ENCODE measurements at places on chromosomes 1 and 21.

DNA sequence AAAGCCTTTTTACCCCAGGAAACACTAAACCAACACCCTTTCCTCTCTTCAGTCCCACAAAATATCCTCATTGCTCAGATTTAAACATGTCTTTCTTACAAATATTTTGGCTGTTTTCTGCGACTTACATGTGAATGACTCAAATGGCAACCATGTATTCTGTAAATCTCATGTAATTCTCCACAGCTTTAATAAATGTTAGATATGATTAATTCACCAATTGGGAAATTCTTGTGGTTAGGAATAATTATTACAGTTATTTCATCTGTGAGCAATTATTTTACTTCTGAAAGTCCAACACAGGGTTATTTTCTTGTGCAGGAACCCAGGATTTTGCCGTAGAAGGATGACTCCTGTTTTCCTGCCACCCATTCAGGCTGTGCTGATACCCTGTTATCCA, 431.5 kb downstream of the LMO4 start:
- DNase-seq = no peak

GRCh38 chr1:208967334-208967733, 616.2 kb upstream of the CAMK1G start:
- no peak for DNase-seq

DNA sequence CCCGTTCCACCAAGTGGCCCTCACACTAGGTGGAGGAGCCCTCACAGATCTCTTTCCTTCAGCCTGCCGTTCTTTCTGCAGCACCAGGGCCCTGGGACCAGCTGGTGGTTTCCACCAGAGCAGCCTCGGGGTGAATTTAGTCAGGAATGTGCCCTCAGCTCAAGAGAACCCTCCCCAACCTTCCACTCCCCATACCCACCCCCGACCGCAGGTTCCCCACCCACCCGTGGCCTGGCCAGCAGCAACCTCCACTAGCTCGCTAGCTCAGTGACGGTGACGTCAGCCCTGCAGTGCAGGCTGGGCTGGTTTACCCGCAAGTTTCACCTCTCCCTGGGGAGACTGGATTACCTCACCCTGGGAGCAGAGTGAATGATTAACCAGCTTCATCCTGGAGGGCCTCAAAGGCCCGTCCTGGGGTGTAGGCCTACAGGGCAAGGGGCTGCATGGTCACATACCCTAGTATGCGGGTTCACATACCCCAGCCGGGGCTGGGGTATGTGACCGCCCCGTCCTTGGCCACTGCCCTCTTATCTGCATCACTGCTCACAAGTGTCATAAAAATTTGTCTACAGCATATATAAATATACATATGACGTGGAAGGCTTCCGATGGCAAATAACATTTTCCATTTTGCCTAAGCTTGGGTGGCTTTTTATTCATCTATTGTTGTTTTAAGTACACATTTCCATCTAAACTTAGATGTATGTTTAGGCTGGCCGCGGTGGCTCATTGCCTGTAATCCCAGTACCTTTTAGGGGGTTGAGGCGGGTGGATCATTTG, 24.5 kb downstream of the ELF3 start:
- no peak for DNase-seq

- no peak for DNase-seq
These were observed 19.5 kb downstream of the PDE9A start for GRCh38 chr21:42672699-42673458.

DNA sequence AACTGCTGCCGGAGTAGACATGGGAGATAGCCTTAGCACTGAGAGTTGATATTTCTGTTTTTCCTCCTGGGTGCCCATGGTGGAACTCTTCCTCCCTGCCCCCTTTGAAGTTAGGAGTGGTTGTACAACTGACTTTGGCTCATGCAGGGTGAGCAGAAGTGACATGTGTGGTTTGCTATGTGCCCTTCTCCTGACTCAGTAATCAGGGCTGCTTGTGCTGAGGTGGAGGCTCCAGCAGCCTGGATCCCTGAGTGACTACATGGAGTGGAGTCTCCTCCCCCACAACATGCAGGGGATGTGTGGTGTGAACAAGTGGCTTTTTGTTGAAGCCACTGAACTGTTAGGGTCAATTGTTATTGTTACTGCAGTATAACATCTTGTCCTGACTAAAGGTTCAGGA, 261.6 kb downstream of the CAMTA1 start:
- DNase-seq = no peak

DNA sequence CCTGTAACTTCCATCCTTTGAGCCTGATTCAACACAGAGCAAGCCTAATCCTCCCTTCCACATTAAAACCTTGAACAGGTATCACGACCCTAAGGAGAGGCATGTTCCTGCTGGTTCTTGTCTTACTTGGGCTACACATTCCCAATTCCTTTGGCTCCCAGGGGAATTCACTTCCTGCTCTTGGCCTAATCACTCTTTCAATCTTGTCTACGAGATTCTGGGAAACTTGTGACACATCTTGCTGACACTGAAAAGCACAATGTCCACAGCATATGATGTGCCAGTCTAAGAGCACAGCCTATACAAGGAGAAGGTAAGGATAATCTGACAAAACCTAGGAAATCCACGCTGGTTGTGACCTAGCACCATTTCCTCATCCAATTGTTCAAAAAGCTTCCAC, 163.9 kb downstream of the GABPA start:
- DNase-seq = no peak

- DNase-seq = no peak
These were observed 54.2 kb downstream of the SH3GLB1 start for GRCh38 chr1:86758570-86758969.

- DNase-seq = no peak
These were observed 509.0 kb upstream of the CXADR start for GRCh38 chr21:17003763-17004373.

GRCh38 chr1:111190931-111191451, 9.5 kb downstream of the DENND2D start:
- DNase-seq = no peak

GRCh38 chr1:85297538-85297854, 21.1 kb upstream of the BCL10 start:
- no peak for DNase-seq

- no peak for DNase-seq
These were observed 286.0 kb downstream of the ADGRL2 start for GRCh38 chr1:82086739-82087138.

- DNase-seq = no peak
These were observed 119.2 kb downstream of the EDEM3 start for GRCh38 chr1:184635347-184635979.

DNA sequence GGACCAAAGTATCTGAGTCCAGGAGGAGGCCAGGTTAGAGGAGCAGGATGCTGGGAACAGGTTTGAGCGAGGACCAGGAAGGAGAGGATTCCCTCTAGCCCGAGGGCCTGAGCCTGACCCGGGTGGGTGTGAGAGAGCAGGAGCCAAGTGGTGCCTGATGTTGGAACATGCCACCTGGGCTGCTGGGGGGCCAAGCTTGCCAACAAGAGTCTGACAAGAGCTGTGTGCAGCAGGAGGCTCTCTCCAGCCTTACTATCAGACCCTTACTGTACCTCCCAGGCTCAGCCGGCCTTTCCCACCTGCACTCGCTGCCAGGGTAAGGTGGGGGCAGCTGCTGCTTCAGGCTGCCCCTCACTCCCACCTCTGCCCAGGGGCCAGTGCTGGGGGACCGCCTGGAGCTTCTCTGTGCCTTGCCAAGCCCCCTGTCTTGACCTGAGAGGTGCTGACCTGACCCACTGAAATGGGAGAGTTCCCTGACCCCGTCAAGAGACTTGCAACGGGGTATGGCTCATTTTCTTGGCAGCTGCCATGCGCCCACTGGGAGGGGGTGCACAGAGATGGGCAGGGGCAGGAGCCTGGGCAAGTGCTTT, 159.6 kb upstream of the VAMP3 start:
- no peak for DNase-seq

- no peak for DNase-seq
These were observed 144.6 kb upstream of the COL6A1 start for GRCh38 chr21:45836694-45837670.

- no peak for DNase-seq
These were observed 44.0 kb downstream of the OPTC start for GRCh38 chr1:203537806-203538464.

- DNase-seq = no peak
These were observed 95.7 kb upstream of the NR5A2 start for GRCh38 chr1:199931666-199932377.

DNA sequence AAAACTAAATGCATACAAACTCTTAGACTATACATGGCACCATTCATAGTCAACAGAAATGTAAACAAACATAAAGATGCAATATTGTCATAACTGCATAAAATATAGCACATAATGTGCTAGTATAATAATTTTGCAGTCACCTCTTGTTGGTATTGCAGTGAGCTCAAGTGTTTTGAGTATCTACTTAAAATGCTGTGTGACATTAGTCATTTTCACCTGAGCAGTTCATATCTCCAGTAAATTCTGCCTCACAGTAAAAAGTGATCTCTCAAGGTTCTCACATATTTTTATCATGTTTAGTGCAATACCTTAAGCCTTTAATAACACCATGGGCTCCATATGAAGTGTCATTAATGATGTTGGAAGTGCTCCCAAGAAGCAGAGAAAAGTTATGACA, 29.6 kb upstream of the FMO2 start:
- DNase-seq = no peak

DNA sequence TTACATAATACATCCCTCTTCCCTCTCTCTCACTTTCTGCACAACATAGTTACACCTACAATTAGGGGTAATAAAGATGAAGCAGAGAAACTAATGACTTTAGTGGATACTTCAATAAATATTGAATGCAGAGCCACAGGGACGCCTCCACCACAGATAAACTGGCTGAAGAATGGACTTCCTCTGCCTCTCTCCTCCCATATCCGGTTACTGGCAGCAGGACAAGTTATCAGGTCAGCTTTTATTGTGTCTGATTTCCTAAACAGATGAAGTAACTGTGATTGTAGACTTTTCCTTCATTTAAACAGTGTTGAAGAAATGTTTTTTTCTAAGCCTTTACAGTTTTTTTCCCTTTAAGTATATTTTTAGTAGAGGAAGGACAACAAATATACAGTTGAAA, 281.6 kb downstream of the TPR start:
- no peak for DNase-seq

DNA sequence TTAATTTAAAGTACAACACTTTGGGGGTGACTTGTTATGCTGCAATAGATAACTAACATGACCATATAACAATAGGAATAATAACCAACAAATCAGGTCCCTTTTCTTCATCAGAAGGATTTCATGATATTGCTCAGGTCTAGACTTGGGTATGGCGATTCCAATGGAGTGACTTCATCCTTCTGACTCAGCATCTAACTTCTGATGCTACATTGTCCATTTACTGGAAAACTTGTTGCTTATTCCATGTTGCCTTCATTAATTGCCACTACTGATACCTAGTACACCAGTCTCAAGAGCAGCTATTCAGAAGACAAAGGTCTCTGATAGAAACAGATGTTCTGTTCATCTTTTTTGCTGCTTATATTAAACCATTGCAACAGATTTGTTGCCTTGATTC, 324.3 kb downstream of the TGFB2 start:
- DNase-seq = no peak

DNA sequence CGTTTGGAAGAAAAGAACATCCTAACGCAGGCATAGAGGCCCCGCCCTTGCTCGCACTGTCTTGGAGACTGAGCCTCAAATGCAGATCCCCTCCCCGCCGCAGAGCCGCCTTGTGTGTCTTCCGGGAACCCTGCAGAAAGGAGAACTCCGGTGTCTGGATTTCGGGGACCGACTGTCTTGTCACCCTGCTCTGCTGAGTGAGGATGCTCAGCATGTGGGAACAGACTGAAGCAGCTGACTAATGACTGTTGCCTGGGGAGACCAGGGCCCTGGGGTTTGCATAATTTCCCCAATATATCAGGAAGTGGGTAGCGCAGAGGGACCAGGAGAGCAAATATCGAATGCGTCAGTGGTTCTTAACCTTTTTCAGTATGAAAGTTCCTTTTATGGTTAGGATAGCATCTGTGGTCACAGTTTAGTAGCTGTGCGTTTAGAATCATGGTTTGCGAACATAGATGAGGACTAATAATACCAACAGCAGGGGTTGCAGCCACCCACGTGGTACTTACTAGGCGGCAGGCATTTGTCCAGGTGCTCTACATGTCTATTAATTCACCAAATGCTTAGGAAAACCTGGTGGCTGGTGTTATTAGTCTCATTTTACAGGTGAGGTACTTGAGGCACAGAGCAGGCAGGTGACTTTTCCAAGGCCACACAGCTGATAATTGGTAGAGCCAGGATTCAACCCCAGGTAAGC, 14.3 kb downstream of the GPR137B start:
- no peak for DNase-seq

- no peak for DNase-seq
These were observed 37.7 kb downstream of the LHX8 start for GRCh38 chr1:75171876-75172275.

Data from stimulated activated CD4-positive, alpha-beta T cell treated with anti-CD3 and anti-CD28 coated beads, TNF-alpha, amount 100 ng/mL, for 1 hour (primary cell).